MG63 (cell line): ENCODE measurements at places on chromosomes 3 and 15. TPM values are rescaled to one million over a fixed set of nuclear protein-coding genes. Genes with fewer than 3 reads are reported as not detected.
A peak's percentile ranks its signal among the peaks of the same experiment; 100 is the strongest.

- DNase-seq, result no peak
Measured at GRCh38 chr3:132456136-132456535, 38.8 kb downstream of the DNAJC13 start.

- DNase-seq, result no peak
Measured at GRCh38 chr3:46706771-46707582, 5.8 kb downstream of the TMIE start.

- no peak for DNase-seq
Measured at GRCh38 chr3:54026543-54026942, 95.8 kb upstream of the CACNA2D3 start.

DNA sequence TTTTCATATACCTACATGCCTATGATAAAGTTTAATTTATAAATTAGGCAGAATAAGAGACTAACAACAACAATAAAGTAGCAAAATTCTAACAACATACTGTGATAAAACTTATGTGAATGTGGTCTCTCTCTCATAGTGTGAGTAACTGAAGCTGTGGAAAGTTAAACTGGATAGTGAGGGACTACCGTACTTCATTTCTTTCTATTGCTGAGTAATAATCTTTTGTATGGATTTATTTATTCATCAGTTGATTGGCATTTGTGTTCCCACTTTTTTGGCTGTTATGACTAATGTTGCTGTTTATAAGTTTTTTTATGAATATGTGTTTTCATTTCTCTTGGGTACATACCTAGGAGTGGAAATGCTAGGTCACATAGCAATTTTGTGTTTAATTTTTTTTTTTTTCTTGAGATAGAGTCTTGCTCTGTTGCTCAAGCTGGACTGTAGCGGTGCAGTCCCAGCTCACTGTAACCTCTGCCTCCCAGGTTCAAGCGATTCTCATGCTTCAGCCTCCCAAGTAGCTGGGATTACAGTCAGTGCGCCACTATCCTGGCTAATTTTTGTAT lies 41.0 kb downstream of the RNF111 start:
- no peak for DNase-seq

- DNase-seq, result no peak
Measured at GRCh38 chr15:28001641-28002040, 97.5 kb downstream of the OCA2 start.

DNA sequence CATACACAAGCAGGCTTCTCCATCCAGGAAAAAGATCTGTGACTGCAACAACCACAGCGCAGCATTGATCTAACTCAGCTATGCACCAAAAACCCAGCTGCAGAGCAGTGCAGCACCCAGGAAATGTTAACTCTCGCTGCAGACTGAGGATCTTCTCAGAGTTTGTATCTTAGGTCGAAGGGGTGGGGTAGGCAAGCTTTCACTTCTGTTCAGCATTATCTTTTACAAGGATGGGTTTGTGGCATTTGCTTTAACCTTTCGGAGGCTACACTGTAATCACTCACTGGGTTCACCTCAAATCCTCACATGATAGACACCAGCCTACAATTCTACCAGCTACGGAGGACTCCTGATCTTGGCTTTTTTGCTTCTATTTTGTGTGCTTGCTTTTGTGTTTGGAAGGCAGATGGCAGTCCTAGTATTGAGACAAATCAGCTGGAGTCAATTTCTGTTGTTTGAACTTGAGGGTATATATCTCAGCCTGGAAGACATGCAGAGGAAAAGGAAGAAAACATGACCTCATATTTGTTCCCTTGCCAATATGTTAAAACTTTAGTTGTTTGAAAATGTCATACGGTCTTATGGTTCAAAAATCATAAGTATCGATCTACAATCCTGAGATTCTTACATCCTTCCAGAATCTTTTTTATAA lies 25.2 kb downstream of the LRRK1 start:
- DNase-seq, result no peak

GRCh38 chr3:77096966-77097890 lies 57.3 kb downstream of the ROBO2 start:
- no peak for DNase-seq

DNA sequence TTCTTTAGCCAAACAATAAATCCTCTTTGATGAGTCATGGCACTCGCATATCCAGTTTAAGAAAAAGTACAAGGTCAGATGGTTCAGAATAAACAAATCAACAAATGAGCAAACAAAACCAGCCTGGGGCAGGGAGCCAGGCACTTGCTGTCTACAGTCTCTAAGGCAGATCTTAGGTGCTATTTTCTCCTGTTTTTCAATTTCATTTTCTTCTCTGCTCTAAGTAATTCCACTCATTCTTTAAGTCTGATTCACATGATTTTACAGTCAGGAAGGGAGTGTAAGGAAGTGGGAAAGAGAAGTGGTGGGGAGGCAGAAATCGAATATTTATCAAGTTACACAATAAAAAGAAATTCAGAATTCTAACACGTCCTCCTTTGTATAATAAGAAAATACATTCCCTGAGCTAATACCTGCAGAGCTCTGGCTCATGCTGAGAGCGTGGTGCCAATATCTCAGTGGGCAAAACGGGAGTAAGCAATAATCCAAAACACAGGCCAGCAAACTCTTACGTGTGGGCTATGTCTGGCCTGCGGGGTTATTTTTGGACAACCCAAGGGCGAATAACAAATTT lies 298.6 kb downstream of the ADAMTS17 start:
- DNase-seq, result peak; percentile 87

DNA sequence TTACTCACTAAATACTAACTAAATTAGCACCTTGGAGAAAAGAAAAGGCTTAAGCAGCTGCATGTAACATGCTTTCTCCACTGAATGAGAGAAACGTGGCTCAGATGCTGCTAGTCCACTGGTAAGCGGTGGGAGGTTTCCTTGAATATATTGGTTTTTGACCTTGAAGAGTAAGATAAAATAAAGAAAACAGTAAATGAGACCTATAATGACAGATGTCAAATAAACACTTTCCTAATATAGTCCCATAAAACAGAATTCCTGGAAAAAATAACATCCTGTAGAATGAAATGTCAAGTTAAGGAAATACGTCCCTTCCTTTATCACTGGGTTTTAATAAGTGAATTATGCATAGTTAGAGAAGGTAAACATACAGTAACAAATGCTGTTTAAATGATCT lies 215.0 kb downstream of the DPH6 start:
- no peak for DNase-seq

GRCh38 chr3:123130079-123130750 lies 63.4 kb downstream of the PDIA5 start:
- no peak for DNase-seq

- no peak for DNase-seq
Measured at GRCh38 chr3:81864272-81864671, 102.8 kb upstream of the GBE1 start.

DNA sequence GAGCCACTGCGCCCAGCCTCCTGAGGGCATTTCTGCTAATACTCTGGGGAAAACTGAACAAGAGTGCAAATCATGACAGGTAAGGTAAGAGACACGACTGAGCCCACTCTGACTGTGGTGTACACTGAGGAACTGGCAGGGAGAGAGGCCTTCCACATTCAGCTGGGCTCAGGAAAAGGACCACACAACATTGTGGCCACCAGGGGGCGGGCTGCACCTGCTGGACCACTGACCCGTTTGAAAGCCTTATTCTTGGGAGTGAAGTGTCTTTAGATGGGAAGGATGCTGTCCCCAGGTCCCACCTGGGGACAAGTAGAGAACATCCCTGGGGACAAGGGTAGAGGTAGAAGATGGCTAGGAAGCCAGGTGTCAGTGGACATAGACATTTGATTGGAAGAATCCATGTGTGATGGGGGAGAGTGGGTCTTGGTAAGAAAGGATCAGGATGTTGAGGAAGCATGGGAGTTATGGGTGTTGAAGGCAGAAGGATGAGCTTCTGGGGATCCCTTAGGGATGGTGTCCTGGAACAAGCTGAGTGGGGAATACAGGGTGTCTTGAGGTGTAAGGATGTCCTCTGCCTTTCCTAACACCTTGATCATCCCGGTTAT lies 6.2 kb upstream of the CTDSPL start:
- DNase-seq, result peak; percentile 46

- no peak for DNase-seq
Measured at GRCh38 chr3:79038057-79038456, 729.7 kb downstream of the ROBO1 start.

DNA sequence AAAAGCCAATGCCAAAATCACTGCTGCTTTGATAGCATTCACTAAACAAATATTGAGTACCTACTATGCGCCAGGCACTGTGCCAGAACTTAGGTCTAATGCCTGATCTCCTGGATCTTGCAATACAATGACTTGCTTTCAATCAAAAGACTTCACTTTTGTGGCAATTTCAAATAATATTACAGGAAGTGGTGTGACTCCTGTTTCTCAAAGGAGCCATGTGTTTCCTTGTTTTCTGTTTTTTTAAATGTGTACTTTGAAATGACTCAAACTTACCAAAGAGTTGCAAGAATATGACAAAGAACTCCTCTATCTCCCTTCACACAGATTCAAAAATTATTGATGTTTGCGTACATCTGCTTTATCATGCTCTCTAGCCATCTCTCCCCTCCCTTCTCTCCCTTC lies 18.3 kb downstream of the OSBPL10 start:
- DNase-seq, result no peak

- DNase-seq, result no peak
Measured at GRCh38 chr15:52230073-52230472, 38.9 kb upstream of the GNB5 start.

DNA sequence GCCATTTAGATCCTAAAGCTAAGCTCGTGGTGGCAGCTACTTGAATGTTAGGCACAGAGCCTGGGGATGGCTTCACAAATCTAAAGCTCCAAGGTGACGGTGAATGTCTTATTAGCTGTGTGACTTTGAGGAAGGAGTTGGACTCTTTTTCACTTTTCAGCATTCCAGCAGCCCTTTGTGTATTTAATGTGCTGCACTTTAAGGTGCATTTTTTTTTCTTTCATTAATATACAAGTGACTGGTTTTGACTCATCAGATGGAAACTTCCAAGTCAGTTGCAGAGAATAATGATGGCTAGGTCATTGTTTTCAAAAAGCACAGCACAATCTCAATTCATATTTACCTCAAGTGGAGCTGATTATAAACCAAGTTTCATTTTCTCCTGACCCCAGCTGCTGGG lies 55.8 kb downstream of the TMED3 start:
- DNase-seq, result no peak

GRCh38 chr3:185406121-185406620 lies 43.2 kb downstream of the MAP3K13 start:
- DNase-seq, result no peak

DNA sequence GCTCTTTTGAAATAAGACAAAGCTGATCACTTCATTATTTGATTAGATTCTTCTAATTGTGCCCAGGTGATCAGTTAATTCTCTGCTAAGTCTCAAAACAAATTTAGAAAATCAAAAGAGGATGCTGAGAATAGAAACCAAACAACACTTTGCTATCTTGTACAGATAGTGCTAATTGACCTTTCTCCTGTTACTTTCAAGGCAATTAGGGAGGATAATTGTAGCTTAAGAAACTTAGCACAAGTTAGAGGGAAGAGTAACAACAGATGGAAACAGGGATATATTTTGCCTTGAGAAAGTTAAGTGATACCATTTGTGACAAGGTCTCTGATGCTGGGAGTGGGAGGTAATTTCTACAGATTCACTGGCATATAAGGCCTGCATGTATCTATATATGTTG lies 344.8 kb upstream of the GRM7 start:
- no peak for DNase-seq

DNA sequence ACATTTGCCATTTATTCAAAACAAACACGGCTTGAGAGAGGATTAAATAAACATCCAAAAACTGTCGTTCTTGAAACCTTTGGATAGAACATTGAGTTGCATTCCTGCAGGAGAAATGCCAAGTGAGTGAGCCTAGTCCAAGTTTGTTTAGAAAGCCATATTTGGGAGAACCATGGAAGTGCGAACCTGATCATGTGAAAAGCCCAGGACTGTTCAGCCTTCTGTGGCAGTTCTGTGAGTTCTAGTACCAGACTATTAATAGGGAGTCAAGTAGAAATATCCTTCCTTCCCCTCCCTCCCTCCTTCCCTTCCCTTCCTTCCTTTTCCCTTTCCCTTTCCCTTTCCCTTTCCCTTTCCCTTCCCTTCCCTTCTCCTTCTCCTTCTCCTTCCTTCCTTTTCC lies 470.4 kb downstream of the LPP start:
- DNase-seq, result peak; percentile 47

DNA sequence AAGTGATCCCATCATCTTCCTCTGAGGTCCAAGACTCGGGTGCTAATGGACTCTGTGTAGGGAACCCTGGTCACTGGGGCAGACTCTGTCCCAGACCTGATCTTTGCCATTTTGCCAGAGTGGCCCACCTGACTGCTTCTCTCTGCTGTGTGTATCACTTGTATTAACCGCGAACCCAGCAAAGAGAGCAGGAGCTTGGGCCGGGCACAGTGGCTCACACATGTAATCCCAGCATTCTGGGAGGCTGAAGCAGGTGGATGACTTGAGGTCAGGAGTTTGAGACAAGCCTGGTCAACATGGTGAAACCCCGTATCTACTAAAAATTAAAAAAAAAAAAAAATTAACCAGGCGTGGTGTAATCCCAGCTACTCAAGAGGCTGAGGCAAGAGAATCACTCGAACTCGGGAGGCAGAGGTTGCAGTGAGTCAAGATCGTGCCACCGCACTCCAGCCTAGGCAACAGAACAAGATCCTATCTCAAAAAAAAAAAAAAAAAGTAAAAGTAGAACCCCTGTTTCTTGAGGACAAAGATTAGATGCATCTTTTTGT lies 32.9 kb upstream of the CYP11A1 start:
- DNase-seq, result no peak

GRCh38 chr3:82198009-82198408 lies 436.6 kb upstream of the GBE1 start:
- no peak for DNase-seq

GRCh38 chr15:80563372-80563997 lies 131.6 kb upstream of the ABHD17C start:
- DNase-seq, result no peak

- DNase-seq, result no peak
Measured at GRCh38 chr3:29345516-29346300, 64.8 kb downstream of the RBMS3 start.

- no peak for DNase-seq
Measured at GRCh38 chr3:52176951-52177700, 20.8 kb upstream of the ALAS1 start.

- peak; percentile 56 for DNase-seq
Measured at GRCh38 chr3:72907131-72907711, 19.4 kb downstream of the GXYLT2 start.

- DNase-seq, result no peak
Measured at GRCh38 chr3:37961622-37962431, 28.8 kb upstream of the VILL start.

PRSS50 gene
- total RNA-seq, result not detected in 2 replicates

CCDC54 gene
- not detected in 2 replicates for total RNA-seq

ZIC4 gene
- 1.5 and 2.2 TPM in 2 replicates for total RNA-seq

POTEB gene
- not detected in 2 replicates for total RNA-seq

LARP6 gene
- total RNA-seq, result 62.8 and 116 TPM in 2 replicates

KBTBD12 gene
- total RNA-seq, result not detected in 2 replicates

TMC3 gene
- total RNA-seq, result not detected in 2 replicates

KLHL40 gene
- not detected in 2 replicates for total RNA-seq

ZNF80 gene
- total RNA-seq, result not detected in 2 replicates

GOLGA6D gene
- not detected in 2 replicates for total RNA-seq

ABHD10 gene
- total RNA-seq, result 40.1 and 78.2 TPM in 2 replicates

ARGFX gene
- total RNA-seq, result not detected in 2 replicates

PODXL2 gene
- 70.4 and 84.7 TPM in 2 replicates for total RNA-seq

EEFSEC gene
- total RNA-seq, result 6.8 and 12.4 TPM in 2 replicates

MLF1 gene
- 41.2 and 45.8 TPM in 2 replicates for total RNA-seq

U2SURP gene
- total RNA-seq, result 65.3 and 141 TPM in 2 replicates

LNP1 gene
- total RNA-seq, result 3.5 and 7.8 TPM in 2 replicates

SLC9C1 gene
- total RNA-seq, result not detected in 2 replicates
